Natural killer cell (primary cell): ENCODE measurements at places on chromosomes 11 and 22. TPM values are rescaled to one million over a fixed set of nuclear protein-coding genes. Genes with fewer than 3 reads are reported as not detected.

DNA sequence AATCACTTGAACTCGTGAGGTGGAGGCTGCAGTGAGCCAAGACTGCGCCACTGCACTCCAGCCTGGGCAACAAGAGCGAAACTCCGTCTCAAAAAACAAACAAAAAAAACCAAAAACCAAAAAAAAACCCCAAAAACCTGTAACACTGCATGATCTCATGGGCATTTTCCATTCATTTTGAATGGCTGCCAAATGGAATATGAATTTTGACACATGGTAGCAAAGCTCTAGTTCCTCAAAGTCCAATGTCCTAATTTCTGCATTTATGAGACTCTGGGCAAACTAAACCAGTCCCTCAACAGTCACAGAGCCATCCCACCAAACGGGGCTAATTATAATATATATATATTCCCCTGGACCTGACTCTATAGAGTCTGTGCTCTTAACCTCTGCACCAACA lies 61.8 kb downstream of the SGSM3 start:
- no peak for DNase-seq
- H3K4me1 ChIP-seq: peaks cover 31% of the 10 kb centered on the region
- no peak overlapping the region for H3K27ac ChIP-seq
- H3K36me3 ChIP-seq: peaks cover 59% of the 10 kb centered on the region
- H3K27me3 ChIP-seq: no peaks in the 10 kb centered on the region

Gene PVALB
- total RNA-seq: not detected

- peaks cover 15% of the 10 kb centered on the region for H3K4me1 ChIP-seq
- no peak overlapping the region for H3K4me3 ChIP-seq
- H3K27me3 ChIP-seq: no peaks in the 10 kb centered on the region
- DNase-seq: no peak
Observed at GRCh38 chr22:41885116-41885515, 29.8 kb downstream of the SHISA8 start.

GRCh38 chr22:25102722-25103121 lies 96.9 kb upstream of the CRYBB3 start:
- no peaks in the 10 kb centered on the region for H3K27me3 ChIP-seq
- DNase-seq: no peak

GRCh38 chr22:36369004-36369921 lies 18.5 kb downstream of the MYH9 start:
- H3K27me3 ChIP-seq: no peaks in the 10 kb centered on the region
- H3K36me3 ChIP-seq: peaks cover 7% of the 10 kb centered on the region
- peak; percentile 58 for DNase-seq
- peak overlapping the region; percentile 49 for H3K27ac ChIP-seq
- H3K4me3 ChIP-seq: no peak overlapping the region
